ENCODE measurements at places on chromosomes 5 and 9.

- no peak for DNase-seq
These were observed 9.8 kb downstream of the LARP1 start for GRCh38 chr5:154764967-154765366.

- no peak for DNase-seq
These were observed 202.7 kb upstream of the RGMB start for GRCh38 chr5:98570661-98571191.

DNA sequence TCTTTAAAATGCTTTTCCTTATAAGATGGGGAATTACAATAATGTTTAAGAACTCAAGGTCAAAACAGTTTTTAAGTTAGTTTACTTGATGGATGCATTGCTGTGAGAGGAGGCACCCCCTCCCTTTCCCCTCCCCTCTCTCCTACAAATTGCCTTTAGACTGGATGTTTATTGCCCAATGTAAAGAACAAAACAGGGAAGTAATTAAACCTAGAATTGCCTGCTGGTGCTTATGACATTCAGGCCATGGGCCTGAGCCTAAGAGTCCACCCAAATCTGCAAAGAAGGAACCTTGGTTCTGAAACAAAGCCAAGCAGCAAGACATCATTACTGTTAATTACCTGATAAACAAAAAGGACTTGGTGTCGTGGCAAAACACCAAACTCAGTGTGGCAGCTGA, 630.3 kb downstream of the ISL1 start:
- no peak for DNase-seq

GRCh38 chr5:12313602-12314001, 409.4 kb upstream of the CTNND2 start:
- no peak for DNase-seq

DNA sequence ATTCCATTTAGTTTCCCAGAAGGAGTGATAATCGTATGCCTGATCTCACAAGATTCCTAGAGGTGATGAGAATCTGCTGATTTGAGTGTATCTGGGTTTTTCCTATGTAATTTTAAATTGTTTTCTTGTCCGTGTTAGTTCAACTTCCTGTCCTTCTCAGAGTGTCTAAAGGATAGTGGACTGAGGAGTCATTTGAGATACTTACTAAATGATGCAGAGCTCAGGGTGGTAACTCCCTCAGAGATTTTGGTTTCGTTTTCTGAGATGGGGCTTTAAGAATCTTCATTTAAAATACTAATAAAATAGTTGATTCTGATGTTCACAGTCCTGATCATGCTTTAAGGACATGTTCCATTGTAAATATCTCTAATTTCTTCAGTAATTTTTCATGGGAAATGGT, 30.3 kb downstream of the MELK start:
- no peak for DNase-seq
